ENCODE measurements at places on chromosomes 5 and 9.

- DNase-seq: no peak
These were observed 24.2 kb downstream of the TCF7 start for GRCh38 chr5:134138416-134139376.

DNA sequence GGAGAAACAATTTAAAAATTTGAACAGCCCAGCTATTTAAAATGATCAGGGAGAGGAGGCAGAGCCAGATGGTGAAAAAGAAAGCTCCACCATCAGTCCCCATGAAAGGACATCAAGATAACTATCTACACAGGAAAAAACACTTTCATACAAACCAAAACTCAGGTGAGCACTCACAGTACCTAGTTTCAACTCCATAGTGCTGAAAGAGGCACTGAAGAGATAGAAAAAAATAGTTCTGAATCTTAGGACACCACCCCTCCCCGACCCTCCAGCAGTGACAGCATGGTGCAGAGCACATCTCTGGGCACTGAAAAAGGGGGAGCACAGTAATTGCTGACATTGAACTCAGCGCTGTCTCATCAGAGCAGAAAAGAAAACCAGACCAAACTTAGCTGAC lies 732.9 kb downstream of the CETN3 start:
- DNase-seq: no peak

DNA sequence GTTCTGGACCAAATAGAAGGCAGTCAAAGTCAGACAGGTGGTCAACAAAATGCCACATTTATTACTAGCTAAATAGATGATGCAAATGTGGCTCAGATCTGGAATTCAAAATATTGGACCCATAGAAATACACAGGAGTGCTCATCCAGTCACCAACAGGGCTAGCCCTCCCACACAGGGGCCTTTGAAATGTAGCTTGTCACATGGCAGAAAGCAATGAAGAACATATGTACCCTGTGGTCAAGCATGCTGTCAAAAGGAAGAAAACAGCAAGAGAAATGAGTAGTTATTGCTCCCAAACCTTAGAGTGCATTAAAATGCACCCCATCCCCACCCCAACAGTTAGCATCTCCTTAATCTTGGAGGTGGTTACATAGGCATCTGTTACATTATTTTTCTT lies 20.9 kb upstream of the CCDC112 start:
- DNase-seq: no peak

DNA sequence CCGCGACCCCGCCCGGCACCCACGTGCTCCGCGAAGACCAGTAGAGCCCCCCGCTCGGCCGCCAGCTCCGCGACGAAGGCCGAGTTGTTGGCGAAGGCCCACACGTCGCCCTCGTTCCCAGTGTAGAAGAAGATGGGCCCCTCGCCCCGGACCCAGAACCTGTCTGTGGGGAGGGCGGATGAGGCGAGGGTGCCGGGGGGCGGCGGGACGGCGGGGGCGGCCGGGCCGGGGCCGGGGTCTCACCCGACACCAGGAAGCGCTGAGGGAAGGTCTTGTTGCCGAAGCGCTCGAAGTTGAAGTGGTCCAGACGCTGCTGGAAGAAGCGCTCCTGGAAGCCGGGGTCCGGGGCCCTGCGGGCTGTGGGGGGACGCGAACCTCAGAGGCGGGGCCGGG lies 317 bp downstream of the DPP7 start:
- no peak for DNase-seq

DNA sequence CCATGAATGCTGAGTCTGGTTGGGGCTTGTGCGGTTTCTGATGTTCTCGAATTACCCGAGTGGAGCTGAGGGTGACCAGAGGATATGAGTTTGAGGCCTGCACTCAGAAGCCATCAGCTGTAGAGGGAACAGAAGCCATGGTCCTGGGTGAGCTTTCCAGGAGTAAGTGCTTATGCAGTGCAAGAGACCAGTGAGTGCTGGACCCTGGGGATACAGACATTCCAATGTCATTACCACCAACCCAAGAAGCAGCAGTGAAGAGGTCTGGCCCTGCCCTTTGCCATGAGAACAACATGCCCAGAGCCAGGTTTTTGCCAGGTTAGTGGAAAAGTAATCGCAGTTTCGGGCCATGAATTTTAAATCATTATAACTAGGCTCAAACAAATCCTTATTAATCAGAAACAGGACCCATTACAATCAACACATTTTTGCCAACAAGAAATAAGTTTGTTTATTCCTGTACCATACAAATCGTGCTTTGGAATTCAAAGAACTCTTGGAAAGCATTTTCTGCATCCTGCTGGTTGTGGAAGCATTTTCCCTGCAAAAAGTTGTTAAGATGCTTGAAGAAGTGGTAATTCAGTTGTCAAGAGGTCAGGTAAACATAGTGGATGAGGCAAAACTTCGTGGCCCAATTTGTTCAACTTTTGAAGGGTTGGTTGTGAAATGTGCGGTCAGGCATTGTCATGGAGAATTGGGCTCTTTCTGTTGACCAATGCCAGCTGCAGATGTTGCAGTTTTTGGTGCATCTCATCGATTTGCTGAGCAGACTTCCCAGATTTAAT lies 154.6 kb downstream of the SYK start:
- no peak for DNase-seq

GRCh38 chr5:98773214-98773463 lies 324 bp upstream of the RGMB start:
- DNase-seq: no peak

- DNase-seq: peak; percentile 74
These were observed at the start of gene EXOSC3 for GRCh38 chr9:37784616-37785483. Gene EXOSC3 (minus strand): TSS chr9:37785064. CDS start chr9:37785044, 20 bp downstream.

GRCh38 chr5:131563434-131564228 lies 71.4 kb downstream of the RAPGEF6 start:
- DNase-seq: no peak

DNA sequence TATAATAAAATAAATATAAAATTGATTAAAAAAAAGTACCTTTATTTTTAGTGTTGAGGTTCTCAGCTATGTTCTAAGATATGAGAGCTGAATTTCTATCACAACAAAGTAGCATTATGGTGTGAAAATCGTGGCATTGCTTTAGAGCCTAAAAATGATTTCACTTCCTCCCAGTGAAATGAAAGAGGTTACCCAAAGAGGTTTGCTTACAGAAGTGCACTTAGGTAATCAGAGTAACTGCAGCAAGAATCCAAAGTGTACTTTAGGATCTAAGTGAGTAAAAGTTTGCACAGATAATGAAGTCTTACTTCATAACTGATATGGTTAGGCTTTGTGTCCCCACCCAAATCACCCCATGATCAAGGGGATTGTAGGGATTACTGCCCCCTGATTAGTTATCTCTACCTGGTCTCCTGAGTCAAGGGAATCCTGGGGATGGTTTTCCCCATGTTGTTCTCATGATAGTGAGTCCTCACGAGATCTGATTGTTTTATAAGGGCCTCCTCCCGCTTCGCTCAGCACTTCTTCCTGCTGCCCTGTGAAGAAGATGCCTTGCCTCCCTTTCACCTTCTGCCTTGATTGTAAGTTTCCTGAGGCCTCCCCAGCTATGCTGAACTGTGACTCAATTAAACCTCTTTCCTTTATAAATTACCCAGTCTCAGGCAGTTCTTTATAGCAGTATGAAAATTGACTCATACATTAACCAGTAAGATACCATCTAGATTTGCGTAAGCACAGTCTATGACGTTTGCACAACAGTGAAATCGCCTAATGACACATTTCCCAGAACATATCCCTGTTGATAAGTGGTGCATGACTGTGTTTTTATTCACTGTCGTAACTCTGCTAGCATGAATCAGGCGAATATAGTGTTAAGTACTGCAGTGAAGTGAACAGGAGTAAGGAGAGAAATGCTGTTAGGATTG lies 40.3 kb upstream of the LRRC70 start:
- DNase-seq: no peak

DNA sequence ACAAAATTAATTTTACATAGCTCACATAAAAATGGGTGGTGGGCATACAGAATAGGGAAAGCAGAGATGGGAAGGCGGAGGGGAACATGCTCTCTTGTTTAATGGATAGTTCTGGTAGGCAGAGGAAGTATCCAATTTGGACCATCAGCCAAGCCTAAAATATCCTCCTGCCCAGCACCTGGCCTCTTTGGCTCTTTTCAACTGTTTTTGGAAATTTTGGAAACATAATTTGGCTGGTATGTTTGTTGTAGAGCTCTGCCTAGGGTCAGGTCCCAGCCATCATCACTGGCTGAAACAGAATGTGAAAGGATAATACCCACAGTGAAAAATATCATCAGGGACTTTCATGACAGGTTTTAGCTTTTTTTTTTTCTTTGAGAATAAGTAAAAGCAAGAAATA lies 467.3 kb upstream of the DMAC1 start:
- no peak for DNase-seq

DNA sequence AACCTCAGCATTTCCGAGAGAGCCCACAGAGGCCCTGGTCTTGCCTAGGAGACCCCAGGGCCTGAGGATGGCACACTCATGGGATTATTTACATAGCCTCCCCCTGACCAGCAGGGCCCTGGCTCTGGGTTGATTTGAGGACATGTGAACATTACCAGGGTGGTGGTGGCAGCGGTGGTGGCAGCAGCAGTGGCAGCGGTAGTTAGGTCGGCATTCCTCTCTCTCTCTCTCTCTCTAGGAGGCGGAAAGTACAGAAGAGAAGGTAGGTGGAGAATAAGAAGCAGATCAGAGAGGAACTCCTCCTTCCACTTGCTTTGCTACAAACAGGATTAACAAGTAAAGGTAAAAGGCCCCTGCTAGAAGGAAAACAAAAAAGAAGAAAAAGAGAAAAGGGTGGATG lies 39.3 kb downstream of the B4GALT1 start:
- DNase-seq: no peak

DNA sequence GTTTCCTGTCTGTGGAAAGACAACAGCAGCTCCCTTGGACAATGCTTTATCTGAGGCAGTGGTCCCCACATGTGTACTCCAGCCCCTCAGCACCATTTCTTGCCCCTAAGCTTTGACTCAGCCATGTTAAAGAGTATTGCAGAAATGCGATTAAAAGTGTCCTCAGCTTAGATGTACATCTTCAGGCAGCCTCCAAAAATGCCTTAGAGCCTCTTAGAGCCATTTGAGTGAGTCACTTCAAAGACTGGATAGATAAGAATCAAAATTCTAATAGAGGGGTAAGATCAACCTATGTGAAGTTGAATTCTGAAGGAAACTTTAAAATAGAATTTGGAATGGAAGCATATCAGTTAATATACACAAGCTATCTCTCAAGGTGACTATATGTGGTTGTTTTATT lies 296.3 kb downstream of the ADAMTS6 start:
- DNase-seq: no peak

DNA sequence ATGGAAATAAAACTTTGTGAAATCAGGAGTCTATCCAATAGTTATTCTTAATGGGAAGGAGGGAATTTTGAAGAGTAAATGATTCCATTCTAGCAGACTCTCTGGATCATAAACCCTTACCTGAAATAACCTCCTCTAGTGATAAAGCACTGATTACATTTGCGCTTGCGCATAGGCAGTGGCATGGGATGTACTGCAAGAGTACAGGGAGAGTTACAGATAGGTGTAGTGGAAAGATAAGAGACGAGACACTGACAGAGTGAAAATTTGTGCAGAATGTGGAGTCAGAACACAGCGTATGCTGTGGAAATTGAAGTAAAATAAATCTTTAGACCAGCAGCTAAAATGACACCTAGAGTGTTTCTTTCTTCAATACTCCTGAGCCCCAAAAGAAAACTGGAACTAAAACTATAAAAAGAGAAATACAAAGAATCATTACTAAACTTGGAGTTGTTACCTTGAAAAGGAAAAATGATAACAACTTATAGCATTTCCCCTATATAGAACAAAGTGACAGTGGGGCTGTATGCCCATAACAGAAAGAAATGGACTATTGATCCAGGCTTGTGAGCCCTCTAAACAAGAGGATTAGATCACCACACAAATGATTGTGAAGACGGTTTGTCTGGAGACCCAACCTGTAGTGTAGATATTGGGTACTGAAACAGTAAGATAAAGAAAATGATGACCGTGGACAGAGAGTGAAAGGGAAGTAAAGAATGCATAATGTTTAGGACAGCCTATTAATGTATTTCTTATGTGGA lies 1471.2 kb upstream of the NUDT12 start:
- no peak for DNase-seq

DNA sequence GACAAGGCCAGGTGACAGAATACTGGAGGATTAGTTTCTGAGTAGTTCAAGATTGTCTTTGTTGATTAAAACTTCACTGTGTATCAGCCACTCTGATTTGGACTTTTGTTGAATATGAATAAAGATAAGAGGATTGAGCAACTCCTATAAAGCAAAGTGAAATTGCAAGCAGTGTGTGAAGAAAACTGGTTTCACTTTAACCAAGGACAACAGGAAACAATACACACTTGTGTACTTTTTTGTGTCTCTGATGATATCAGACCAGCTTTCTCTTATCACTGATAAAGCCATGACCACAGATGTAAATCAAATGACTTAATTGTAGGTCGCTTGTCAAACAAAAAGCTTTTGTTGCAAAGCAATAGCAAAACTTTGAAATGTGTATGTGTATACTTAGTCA lies 268.6 kb downstream of the FER start:
- DNase-seq: no peak

- no peak for DNase-seq
These were observed 46.4 kb upstream of the PRRC2B start for GRCh38 chr9:131347376-131348020.

- no peak for DNase-seq
These were observed 88.8 kb downstream of the DOCK8 start for GRCh38 chr9:303502-303901.

DNA sequence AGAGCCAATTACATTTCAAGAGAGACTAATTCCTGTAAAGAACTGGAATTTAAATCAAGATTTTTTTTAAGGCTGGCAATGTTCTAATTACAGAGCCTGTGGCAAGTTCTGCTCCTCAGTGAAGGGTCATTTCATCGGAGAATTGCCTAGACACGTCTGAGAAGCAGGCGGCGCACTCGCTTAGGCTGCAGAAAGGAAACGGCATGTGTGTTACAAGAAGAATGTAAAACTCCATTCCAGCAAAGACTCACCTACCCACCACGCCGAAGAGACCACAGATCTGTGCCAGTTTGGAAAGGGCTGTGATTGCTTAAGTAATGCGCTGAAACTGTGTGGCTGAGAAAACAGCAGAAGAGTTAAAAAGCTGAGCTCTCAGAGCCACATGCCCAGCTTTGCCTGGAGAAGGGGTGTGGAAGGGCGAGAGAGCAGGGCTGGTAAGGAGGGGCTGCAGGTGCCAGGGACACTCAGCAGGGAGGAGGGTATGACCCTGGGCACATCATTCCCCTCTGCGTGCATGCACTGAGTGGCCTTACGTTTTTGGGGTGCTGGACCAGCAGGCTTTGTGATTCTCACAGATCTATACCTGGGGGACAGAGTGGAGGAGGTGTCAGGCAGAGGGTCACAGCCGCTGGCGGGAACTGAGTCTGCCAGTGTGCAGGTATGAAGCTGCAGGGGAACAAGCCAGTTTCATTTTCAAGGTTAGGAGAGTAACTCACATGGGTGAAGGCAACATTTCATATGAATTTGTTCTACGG lies 17.8 kb upstream of the SLC25A51 start:
- no peak for DNase-seq

- DNase-seq: no peak
These were observed 2.6 kb downstream of the PDLIM4 start for GRCh38 chr5:132260051-132260450.

Data from KG1 (cell line).